Activated naive CD4-positive, alpha-beta T cell (primary cell): ENCODE measurements at places on chromosomes 3 and 15.

- no peak for DNase-seq
Observed at GRCh38 chr3:141632779-141633374, 105.2 kb upstream of the RNF7 start.

- no peak for DNase-seq
Observed at GRCh38 chr3:48894516-48894915, 4.2 kb downstream of the SLC25A20 start.

- no peak for DNase-seq
Observed at GRCh38 chr3:179819379-179819778, 166.5 kb downstream of the USP13 start.

- no peak for DNase-seq
Observed at GRCh38 chr15:48394970-48395369, 63.7 kb downstream of the DUT start.

- DNase-seq, result no peak
Observed at GRCh38 chr15:75815811-75816719, 27.2 kb upstream of the UBE2Q2 start.

DNA sequence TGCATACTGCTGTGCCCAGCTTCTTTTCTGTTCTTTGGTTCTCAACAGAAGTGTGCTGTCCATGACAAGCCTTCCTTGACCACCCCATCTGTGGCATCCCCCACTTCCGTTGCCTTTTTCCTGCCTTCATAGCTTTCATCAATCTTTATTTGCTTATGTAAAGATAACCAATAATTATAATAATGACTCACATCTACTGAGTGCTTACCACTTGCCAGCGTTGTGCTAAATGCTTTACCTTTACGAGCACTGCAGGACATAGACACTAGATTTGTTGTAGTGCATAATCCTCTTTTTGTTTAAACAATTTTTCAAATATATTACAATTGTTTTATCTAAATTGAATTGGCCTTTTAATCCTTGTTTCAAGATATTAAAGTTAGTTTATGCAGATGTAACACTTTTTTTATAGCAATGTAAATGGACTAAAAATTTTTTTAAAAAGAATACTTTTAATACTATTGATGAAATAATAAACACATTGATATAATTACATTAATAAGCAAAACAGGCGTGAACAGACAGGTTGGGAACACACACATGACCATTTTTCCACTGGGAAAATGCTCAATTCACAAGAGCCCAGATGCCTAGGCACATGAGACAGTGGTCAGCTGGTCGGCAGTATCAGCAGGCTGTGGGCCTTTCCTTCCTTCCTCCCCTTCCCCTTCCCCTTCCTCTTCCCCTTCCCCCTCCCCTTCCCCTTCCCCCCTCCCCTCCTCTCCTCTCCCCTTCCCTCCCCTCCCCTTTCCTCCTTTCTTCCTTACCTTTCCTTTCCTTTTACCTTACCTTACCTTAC lies 42.5 kb downstream of the TRAK1 start:
- DNase-seq, result no peak

DNA sequence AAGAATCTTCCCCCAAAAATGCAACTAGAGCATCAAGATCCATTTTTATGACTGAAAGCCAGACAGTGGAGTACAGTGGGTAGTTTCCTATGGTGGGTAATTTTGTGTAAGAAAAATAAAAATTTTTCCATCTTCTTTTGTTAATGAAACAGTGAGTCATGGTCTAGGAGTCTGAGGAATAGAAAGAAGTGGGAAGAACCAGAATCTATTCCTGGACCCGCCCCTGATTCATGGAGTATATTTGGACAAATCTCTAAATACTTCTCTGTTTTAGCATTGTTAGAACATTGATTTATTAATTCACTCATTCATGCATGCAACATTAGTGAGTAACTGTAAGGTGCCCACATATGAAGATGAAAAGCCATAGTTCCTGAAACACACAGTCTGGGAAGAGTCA lies 304.5 kb upstream of the GPR149 start:
- DNase-seq, result no peak

DNA sequence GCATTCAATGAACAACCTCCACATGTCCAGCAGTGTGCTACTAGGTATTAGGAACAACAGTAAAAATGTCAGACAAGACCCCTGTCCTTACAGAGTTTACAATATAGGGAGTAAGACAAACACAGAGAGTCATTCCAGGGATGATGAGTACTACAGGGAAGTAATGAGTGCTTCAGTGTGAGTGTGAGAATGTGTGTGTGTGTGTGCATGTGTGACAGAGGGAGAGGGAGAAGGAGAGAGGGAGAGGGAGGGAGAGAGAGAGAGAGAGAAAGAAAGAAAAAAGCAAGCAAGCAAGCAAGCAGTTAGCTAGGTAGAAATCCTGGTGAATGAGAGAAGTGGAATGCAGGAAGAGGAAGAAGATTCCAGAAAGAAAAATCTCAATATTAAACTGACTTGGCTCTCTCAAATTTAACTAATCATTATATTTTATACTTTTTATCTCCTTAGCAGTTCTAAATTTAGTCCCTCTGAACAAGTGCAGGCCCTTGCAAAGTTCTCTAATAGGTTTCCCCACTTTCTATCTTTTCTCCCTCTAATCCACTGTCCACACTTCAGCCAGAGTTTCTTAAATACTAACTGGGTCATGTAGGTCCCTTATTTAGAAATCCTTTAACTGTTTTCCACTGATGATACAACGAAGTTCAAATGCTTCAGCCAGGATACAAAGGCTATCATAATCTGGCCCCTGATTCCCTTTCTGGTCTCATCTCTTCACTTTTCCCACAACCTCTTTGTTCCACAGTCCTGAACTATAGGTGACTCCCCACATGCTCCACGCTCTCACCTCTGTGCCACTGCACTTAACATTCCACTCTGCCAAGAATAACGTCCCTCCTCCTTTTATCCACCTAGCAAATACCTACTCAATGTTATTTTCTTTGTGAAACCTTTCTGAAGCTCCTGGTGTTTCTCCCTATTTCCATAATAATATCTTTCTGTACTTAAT lies 10.3 kb downstream of the DCBLD2 start:
- no peak for DNase-seq

DNA sequence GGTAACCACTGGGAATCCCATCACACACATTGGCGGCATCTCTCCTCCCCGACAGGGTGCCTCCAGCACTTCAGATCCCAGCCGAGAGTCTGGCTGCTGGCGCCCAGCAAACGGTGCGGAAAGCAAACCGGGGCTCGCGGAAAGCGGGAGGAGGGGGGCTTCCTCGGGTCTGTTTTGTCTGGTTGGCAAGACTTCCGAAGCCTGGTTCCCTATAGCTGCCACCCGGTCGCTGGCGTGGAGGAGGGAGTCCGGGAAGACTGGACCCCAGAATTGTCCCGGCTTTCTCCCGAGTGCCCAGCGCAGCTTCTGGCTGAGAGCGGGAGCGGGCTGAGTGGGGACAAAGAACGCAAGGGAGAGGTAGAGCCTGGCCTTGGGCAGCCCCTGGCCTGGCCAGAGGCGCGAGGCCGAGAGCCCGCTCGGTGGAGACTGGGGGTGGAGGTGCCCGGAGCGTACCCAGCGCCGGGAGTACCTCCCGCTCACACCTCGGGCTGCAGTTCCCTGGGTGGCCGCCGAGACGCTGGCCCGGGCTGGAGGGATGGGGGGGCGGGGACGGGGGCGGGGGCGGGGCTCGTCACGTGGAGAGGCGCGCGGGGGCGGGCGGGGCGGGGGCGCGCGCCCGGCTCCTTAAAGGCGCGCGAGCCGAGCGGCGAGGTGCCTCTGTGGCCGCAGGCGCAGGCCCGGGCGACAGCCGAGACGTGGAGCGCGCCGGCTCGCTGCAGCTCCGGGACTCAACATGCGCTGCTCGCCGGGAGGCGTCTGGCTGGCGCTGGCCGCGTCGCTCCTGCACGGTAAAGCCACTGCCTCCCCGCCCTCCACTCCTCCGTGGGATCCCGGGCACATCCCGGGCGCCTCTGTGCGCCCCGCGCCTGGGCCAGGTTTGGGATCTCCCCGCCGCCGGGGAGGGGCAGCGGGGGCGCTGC lies at the start of gene CHRNA7:
Gene CHRNA7 (plus strand): TSS at position 654 of the 920 bp plus-strand sequence. CDS start 80 bp downstream, at position 734.
- no peak for DNase-seq

GRCh38 chr3:170866499-170866898 lies 3.5 kb downstream of the RPL22L1 start:
- no peak for DNase-seq

DNA sequence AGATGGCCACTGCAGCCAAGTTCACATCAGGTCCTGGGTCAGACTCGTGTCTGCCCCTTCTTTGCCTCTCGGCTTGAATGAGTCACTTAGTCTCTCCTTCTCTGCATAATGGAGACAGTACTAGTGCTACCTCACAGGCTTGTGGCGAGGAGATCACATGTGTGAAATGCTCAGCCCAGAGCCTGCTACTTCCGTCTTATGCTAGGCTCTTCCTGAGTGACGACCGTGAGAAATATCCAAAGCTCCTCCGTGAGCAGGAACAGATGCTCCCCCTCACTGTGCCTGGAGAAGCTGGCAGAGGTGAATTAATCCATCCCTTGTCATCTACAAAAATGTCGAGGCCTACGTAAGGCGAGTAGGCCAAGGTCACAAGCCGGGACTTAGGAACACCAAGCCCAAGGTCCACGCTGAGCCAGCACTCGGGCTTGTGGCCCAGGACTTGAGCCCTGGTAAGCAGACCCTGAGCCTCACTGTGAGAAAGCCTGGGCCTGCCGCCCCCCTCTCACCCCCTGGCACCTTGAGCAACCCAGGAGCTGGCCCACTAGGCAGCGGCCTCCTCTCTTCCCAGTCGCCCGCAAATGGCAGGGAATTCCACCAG lies 17.9 kb downstream of the PAK6 start:
- DNase-seq, result no peak

GRCh38 chr3:37297459-37297858 lies 123.1 kb upstream of the LRRFIP2 start:
- DNase-seq, result no peak

DNA sequence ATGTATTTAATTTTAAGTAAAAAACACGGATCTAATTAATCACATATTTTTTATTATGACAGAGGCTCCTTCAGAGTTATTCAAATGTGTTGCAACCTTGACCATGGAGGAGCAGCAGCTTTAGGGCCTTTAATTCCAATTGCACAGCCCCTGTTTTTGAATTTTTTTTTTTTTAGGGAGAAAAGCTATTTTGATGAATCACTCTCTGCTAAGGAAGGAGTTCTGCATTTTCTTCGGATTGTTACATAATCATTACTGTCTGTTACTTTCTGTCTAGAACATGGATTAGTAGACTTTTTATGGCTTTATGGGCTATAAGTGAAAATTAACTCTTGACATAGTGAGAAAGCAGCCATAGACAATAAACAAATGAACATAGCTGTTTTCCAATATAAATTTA lies 90.8 kb downstream of the MCTP2 start:
- no peak for DNase-seq

DNA sequence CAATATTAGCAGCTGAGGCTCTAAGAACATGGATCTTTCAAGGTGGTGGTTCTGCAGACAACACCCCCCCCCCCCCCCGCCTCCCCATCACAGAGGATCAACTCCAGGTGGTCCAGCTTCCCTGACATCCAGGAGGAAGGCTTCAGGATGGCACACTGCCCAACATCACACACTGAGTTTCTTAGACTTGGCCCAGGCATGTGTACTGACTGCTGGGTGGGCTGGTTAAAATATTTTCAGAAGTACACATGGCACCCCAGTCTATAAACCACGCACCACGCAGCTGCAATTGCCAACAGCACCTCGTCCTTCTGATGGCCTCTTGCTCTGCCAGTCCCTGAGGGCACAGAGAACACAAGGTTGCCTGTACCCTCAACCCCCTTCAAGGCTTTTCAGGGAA lies 22.1 kb downstream of the SRPRB start:
- DNase-seq, result no peak

DNA sequence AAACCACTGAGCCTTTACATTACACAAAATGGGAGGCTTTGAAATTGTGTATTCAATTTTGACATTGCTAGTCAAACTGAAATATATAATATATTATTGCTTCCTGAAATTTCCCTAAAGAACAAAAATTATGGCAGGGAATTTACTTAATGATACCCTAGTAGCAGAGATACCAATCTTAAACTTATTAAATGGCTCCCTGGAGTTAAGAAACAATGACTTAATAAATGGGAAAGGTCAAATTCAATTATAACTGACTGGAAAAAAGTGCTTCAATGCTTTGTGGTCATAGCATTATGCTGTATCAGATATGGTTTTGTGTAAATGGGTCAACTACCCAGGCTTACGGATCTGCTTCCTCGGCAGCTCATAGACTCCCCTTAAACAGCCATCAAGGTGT lies 244.1 kb downstream of the CNTN3 start:
- DNase-seq, result no peak

GRCh38 chr15:81301815-81302399 lies 22.0 kb downstream of the STARD5 start:
- DNase-seq, result no peak

DNA sequence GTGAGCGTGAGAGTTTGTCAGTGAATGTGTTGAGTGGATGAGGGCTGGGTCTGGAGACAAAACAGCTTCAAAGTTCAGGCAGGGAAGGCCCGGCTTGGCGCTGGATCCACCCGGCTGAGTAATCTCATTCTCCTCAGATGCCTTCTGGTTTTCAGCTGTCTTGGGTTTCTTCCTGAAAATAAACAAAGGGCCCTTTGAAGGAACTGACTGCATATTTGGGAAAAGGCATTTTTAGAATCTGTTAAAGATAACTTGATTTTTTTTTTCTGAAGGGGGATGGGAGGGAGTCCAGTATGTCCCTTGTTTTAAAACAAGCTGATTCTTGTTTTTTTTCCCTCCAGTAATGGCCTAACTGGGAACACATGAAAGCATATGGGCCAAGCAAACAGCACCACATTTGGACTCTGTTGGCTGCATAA lies 86.4 kb downstream of the TIGIT start:
- no peak for DNase-seq

DNA sequence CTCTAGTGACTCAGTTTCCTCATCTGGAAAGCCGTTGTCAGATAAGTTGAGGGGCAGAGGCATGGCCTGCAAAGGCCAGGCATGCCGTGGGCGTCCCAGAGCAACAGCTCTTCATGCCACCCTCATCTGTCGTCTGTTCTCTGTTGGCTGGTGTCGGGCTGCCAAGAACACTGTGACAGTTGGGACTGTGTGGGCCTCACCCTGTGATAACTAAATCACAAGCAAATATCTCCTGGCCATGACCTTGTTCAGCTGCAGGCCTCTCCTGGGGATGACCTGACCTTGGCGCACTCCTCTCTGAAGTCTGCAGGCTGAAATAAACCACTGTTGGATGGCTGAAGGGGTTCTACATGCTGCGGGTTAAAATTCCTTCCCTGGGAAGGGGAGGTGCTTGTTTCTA lies 145.9 kb downstream of the SHQ1 start:
- no peak for DNase-seq

- DNase-seq, result no peak
Observed at GRCh38 chr15:92617549-92618520, 37.7 kb downstream of the FAM174B start.

DNA sequence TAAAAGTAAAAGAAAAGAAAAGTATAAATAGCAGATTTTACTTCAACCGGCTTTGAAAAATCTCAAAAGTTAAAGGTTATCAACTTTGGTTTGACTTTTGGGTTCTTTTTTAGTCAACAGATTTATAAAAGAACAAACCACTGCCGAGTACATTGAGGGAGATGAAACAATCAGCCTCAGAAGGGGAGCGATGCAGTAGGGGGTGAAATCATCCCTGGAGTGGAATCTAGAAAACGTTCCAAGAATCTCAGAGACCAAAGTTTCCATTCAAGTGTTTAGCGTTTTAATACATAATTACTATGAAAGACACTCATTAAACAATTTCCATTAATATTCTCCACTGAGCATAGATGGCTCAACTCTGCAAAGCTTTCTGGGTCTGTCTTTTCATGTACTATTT lies 745.5 kb downstream of the NR2F2 start:
- DNase-seq, result no peak

GRCh38 chr3:146033950-146034349 lies 127.0 kb downstream of the PLOD2 start:
- DNase-seq, result no peak

- DNase-seq, result no peak
Observed at GRCh38 chr3:146277953-146278631, 27.2 kb upstream of the PLSCR4 start.
